ENCODE measurements at places on chromosomes 6 and 20.

DNA sequence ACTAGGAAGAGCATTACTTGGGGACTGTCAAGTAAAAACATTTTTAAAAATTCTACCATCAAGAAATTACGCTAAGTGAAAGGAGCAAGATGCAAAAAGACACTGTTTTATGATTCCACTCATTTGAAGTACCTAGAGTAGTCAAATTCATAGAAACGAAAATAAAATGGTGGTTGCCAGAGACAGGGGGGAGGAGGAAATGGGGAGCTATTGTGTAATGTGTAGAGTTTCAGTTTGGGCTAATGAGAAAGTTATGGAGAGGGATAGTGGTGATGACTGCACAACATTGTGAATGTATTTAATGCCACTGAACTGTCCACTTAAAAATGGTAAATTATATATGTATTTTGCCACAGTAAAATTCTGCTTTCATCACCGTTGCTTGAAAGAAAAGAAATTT lies 83.8 kb downstream of the UST start:
- no peak for DNase-seq

GRCh38 chr20:6185268-6185667 lies 62.4 kb upstream of the FERMT1 start:
- no peak for DNase-seq

DNA sequence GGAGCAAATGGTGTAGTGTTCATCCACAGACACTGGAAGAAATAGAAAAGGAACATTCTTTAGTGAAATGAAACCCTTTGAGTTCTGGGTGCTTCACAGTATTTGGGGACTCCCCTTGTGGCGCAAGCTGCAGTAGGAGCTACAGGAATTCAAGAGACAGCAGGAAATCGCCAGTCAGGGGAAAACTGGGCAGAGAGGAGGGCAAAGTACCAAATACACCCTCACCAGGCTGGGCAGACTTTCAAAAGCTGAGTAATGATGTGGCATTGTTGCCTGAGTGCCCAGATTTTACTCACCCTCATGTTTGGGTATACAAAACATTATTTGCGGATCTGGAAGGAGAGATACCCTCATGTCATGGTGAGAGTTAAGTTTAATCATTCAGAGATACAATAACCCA lies 97.9 kb downstream of the SOD2 start:
- DNase-seq, result no peak

GRCh38 chr6:109472132-109472995 lies 10.7 kb downstream of the ZBTB24 start:
- no peak for DNase-seq

- DNase-seq, result no peak
These were observed 24.9 kb downstream of the SLC35D3 start for GRCh38 chr6:136947037-136947436.

GRCh38 chr6:154318721-154319120 lies 37.9 kb downstream of the IPCEF1 start:
- DNase-seq, result no peak

GRCh38 chr6:12403201-12403826 lies 113.2 kb downstream of the EDN1 start:
- DNase-seq, result no peak

DNA sequence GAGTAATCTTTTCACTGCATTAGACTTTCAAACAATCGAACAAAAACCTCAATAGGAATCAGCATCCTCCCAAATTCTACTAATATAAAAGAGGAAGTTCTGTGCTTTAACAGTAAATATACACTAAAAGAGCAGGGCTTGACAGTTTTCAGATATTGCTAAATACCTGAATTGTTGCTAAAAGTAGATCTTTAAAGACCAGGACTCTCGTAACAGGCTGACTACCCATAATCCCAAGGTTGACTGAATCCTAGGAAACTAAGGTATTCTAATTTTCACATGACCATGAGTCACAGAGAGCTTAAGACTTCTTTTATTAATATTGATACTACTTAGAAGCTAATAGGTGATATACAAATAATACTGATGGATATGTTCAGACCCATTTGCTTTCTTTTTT lies 10.1 kb downstream of the CD164 start:
- no peak for DNase-seq

DNA sequence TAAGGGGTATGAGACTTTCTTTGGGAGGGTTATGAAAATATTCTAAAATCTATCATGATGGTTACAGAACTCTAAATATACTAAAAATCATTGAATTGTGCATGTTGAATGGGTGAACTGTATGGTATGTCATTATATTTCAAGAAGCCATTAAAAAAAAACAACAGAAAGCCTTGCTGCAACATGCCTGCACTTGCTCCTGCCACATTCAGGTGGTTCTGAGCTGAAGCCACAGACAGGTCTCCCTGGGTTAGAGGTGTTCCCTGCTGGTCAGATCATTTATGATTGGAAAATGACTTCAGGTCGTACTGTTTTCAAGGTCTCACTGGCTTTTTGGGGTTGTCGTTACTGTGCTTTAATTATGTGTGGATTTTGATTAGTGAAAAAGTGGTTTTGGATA lies 13.3 kb downstream of the GMPR start:
- DNase-seq, result no peak

Data from colonic mucosa (tissue), 4 donors.